ENCODE measurements at places on chromosomes 11 and 22.
A peak's percentile ranks its signal among the peaks of the same experiment; 100 is the strongest.

DNA sequence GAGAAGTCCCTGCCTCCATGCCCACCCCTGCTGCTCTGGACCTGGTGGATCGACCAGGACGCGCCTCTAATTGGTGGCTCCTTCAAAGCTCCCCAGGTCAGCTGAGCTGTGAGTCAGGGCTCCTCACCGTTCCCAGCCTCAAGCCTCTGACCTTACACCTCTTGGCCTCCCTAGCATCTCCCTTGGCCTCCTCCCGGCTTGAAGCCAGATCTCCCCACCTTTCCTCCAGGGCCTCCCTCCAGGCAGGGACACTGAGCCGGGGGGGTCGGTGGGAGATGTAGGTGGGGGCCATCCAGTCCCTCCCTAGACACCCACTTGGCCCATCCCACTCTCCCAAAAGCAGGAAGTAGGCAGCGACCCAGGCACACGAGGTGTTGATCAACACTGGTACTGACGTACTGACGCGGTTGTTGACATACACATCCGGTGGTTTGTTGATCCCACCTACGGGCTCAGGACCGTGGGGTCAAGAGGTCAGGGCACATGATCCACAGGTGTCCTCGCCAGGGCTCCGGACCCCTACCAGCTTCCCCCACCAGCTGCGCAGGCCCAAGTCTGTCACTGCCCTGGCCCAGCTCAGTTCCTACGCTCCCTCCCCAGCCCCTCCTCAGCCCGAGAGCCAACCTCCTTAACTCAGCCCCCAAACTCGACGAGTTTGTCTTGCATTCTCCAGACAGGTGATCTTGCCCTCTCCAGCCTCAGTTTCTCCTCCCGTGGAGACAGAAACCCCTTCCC lies 802 bp downstream of the ATG2A start:
- DNase-seq: peak; percentile 40

DNA sequence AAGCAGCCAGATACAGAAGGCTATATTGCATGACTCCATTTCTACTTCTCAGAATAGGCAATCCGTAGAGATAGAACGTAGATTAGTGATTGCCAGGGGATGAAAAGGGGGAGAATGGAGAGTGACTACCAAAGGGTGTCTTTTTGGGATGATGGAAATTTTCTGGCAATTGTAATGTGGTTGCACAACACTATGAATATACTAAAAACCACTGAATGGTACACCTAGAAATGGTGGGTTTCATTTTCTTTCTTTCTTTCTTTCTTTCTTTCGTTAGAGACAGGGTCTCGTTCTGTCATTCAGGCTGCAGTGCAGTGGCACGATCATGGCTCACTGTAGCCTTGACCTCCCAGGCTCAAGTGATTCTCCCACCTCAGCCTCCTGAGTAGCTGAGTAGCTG lies 54.4 kb downstream of the BID start:
- DNase-seq: no peak

DNA sequence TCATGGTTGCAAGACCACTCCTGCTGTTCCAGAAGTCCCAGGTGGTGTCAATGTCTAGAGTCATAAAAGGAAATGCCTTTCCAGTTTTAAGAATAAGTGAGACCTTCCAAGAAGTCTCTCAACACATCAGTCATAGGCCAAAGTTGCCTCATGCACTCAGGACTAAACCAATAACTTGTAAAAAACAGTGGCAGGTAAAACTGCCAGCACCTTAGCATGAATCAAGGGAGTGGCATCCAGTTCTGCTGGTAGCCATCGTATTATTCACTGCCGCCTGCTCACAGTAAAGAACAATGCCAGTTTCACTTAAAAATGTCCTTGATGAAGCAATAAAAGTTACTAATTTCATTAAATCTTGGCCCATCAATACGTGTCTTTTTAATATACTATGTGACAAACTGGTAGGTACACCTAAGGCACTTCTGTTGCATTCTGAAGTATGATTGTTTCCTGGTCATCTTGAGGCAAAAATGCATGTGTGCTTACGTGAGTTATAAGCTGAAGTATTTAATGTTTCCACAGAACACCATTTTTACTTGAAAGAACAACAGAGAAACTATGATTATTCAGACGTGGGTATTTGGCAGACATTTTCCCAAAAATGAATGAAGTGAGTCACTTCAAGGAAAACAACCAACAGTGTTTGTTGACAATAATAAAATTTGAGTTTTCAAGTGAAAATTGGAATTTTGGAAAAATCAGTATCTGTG lies 125.2 kb upstream of the SNX19 start:
- no peak for DNase-seq

DNA sequence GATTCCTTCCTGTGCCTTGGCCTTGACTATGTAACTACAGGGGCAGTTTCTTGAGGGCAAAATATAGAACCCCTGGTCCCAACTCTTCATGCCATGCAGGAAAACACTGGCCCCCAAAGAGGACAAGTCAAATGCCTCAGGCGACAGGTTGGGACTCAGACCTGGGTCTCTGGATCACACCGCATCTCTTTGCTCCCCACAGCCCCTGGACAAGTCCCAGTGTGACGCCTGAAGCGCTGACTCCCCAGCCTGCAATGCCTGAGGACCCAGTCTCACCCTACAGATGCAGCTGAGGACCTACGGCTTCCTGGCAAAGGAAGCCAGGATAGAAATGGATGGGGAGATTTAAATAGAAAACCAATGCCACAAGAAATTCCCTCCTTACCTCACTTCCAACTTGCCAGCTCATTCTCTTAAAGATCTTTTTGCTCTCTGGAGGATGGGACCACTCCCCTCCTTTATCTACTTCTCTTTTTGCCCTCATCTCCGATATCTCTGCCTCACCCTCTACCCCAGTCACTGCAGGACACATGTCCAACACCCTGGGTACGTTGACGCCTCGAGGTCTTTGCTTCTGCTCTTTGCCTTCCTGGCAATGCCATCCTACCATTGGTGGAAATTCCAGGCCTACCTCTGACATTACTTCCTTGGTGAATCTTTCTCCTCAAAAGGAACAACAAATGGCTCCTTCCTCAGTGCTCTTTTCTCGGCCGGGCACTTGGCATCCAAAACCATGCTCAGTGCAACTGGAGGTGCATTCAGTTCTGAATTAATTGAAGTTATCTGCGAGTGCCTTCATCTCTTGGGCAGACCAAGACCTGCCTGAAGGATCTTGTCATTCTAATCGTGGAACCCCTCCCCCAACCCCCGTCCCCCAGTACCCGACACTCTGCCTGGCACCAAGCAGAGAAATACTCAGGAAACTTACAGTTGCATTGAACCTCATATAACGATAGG lies 2.0 kb upstream of the PRDM11 start:
- no peak for DNase-seq

- DNase-seq: peak; percentile 63
Observed at GRCh38 chr11:132874638-132875037, 657.7 kb downstream of the OPCML start.

DNA sequence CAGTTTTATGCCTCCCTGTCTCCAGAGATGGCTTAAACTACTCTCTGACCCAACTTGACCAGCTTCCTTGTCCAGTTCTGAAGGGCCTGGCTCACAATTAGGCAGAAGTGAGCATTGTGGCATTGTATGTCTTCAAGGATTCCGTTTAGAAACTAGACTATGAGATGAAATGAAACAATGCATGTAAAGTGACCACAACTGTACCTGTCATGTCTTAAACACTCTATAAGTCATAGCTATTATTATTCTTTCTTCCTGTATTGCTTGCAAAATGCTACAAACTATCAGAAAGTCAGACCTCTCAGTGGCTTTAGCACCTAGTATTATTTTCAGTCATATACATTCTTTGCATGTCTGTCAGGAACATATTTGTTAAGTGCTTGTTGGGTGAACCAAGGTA lies 127.9 kb upstream of the MTMR2 start:
- peak; percentile 34 for DNase-seq

DNA sequence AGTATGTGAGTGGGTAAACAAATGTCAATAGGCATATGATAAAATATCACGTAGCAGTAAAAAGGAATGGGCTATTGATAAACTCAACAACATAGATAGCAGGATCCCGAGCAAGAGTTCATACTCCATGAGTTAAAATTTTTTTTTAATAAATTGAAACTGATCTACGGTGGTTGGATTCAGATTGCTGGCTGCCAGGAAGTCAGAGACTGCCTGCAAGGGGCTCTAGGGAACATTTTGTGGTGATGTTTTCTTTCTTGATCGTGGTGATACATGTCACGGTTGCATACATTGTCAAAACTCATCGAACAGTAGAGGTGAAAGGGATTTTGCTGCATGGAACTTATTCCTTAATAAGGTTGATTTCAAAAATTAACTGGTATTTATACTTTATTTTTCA lies 62.6 kb upstream of the WNT7B start:
- no peak for DNase-seq

DNA sequence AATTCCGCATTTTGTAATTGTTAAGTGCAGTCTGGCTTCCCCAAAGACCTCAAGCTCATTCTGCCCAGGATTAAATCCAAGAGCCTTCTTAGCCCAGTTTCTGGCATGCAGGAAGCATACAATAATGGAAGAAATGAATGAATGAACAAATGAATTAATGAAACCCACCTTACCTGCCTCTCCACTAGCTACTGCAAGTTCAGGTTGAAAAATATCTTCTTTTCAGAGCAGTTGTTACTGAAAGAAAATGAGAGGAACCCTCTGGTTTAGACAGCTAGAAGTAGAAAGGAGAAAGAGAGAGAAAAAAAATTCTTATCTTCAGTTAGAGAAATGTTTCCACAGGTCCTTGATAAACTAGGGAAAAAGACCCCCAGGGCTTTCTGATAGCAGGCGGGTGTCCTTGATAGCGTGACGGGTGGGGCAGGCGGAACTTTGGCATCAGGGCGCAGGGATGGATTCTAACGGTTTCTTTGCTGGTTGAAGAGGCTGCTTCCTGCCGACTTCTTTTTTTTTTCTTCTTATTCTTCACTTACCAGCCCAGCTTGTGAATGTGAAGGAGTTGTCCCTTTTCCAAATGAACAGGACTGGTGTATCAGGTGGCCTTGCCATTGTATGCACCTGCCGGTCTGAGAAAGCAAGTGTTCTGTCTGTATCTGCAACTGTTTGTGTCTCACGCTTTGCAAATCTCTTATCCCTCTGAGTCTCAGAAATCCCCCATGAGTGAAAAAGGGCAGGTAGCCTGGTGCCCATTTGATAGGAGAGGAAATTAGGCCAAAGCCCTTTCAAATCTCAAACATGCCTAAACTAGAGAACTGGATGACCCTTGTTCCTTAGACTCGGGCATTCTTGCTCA lies 10.0 kb downstream of the LMO2 start:
- no peak for DNase-seq

- no peak for DNase-seq
Observed at GRCh38 chr22:48653306-48653705, 1174.4 kb downstream of the BRD1 start.

DNA sequence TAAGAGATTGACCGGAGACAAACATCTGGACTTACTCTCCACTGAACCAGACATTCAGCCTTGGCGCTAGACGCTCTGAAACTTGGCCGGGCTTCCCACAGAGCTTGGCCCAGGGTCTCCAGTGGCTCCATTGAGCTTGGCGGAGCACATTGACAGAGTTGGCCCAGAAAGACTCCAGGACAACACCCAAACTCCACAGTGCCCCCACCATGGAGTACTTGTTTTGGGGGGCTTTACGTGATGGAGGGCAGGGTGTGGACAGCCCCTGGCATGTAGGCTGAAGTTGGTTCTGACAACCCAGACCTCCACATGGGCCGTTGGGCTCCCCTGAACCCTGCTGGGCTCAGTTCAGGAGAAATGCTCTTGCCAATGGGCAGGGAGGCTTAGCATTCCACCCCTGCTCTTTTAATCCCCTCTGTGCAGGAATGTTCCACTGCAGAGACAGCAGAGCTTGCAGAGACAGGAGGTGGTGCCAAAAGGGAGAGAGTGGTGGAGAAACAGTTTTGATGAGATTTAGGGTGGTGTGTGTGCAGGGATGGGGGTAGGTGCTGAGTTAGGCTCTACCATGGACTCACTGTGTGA lies 102.4 kb upstream of the TIMP3 start:
- peak; percentile 58 for DNase-seq

- no peak for DNase-seq
Observed at GRCh38 chr11:61287338-61287977, 7.7 kb downstream of the VWCE start.

DNA sequence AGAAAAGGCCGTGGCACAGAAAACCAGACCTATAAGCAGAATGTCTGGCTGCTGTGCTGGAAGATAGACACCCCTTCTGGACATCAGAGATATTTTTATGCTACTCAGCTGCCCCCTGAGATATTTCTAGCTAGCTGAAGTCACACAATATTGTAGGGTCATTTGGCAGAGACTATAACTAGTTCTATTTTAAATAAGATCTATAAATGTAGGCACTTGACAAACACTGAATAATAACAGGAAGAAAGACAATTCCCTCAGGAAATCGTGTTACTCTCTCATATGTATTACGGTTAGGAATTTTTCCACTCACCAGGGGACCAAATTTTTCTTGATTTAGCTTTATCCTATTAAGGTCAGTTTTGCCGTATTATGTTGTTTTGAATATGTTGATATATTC lies 845.4 kb downstream of the OPCML start:
- peak; percentile 17 for DNase-seq

DNA sequence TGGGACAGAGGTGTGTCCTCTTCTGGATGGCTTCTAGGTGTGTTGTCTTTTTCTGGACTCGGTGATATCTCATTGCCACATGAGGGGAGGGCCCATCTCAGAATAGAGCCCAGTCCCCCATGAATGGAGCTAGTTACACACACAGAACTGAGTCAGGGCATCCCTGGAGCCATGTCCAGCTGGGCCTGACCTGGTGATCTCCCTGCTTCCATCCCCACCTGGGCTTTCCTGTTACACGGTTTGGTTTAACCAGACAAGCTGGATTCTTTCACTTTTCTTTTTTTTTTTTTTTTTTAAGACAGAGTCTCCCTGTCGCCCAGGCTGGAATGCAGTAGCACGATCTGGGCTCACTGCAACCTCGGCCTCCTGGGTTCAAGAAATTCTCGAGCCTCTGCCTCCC lies 6.1 kb upstream of the A4GALT start:
- no peak for DNase-seq

- no peak for DNase-seq
Observed at GRCh38 chr11:3166268-3167142, 1.4 kb upstream of the OSBPL5 start.

- DNase-seq: peak; percentile 29
Observed at GRCh38 chr11:106925245-106925644, 93.0 kb downstream of the GUCY1A2 start.

Data from cardiac fibroblast (primary cell).